Left colon (tissue), 2 donors: ENCODE measurements at places on chromosomes 5 and 9. TPM values are rescaled to one million over a fixed set of nuclear protein-coding genes. Genes with fewer than 3 reads are reported as not detected.

Gene DEPDC1B
- 7.0 TPM for total RNA-seq

Gene C5orf34
- total RNA-seq: 1.6 TPM

Gene LHFPL2
- total RNA-seq: 46.5 TPM

Gene SPINK13
- not detected for total RNA-seq

Gene CDX1
- 423 TPM for total RNA-seq

Gene SHC3
- 0.27 TPM for total RNA-seq

Gene TTC23L
- 0.12 TPM for total RNA-seq

Gene ACOT12
- total RNA-seq: not detected

Gene TLX3
- not detected for total RNA-seq

Gene PFN3
- not detected for total RNA-seq

Gene C5orf58
- total RNA-seq: not detected

Gene UBE2QL1
- total RNA-seq: 0.73 TPM

Gene ECSCR
- total RNA-seq: 4.5 TPM

Gene GRM6
- total RNA-seq: not detected

Gene RANBP6
- 9.5 TPM for total RNA-seq

Gene ANKRD31
- total RNA-seq: not detected
